Naive thymus-derived CD4-positive, alpha-beta T cell (primary cell): ENCODE measurements at places on chromosomes 16 and 17.

DNA sequence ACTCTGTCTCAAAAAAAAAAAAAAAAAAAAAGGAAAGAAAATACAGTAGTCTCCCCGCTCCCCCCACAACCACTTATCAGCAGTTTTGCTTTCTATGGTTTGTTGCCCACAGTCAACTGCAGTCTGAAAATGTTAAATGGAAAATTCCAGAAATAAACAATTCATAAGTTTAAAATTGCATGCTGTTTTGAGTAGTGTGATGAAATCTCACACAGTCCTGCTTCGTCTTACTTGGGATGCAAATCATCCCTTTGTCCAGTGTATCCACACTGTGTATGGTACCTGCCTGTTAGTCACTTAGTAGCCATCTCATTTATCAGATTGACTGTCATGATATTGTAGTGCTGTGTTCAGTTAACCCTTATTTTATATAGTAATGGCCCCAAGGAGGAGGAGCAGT is 41.5 kb downstream of the NF1 start:
- no peak for DNase-seq

DNA sequence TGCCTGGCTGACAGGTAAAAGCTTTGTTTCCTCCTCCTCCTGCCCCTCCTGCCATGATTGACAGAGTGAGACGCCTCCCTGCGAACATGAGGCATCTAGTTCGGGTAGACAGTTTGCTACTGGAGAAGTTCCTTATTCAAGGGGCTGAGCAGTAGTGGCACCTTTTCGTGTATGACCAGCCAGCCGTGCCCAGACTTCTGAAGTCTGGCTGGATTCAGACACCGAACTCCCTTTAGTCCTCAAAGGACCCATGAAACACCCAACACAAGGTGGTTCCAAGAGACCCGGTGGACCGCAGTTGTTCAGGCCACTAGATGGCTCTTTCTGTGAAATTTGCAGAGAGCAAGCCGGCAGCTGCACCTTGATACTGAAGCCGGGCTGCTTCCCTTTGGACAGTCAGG is 192.8 kb downstream of the XYLT1 start:
- DNase-seq = no peak

DNA sequence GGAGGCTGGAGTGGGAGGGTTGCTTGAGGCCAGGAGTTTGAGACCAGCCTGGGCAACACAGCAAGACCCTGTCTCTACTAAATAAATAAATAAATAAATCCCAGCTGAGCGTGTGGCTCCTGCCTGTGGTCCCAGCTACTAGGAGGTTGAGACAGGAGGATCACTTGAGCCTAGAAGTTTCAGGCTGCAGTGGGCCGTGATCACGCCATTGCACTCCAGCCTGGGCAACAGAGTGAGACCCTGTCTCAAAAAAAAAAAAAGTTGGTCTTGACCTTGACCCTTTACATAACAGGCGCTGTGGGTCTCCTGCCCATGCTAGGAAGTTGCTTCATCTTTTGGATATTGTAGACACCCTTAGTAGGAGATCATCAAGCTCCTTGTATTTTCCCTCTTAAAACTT is 11.4 kb downstream of the ACSF2 start:
- no peak for DNase-seq

GRCh38 chr16:66609139-66609510 is 4.6 kb downstream of the CMTM3 start:
- DNase-seq = no peak

GRCh38 chr17:44801880-44802279 is 28.2 kb downstream of the GJC1 start:
- no peak for DNase-seq

- no peak for DNase-seq
Observed at GRCh38 chr16:4322121-4323052, 6.5 kb downstream of the GLIS2 start.

DNA sequence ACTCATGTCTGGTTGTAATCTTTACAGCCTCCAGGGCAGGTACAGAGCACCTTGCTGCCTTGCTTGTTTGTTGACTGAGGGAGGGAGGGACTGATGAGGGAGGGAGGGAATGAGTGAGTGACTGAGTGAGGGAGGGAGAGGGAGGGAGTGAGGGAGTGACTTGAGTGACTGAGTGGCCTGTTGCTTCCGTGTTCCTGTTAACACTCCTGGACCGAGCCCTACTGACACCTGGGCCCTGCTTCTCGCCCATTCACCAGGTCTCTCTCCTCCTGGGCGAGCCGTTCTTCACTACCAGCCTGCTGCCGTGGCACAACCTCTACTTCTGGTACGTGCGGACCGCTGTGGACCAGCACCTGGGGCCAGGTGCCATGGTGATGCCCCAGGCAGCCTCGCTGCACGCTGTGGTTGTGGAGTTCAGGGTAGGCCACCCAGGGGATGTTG is 41.2 kb downstream of the PRMT7 start:
- no peak for DNase-seq

DNA sequence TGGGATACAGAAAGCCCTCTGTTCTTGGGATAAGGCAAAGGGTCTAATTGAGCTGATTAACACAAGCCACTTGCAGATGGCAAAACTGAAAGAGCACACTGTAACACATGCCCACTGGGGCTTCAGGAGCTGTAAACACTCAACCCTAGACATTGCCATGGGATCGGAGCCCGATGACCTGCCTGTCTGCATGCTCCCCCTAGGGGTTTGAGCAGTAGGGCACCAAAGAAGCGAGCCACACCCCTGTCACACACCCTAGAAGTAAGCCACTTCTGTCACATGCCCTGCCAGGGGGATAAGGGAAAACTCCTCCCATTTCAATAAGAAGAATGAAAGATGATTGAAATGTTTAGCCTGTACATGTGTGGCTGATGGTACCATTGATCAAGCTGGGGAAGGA is 81.3 kb upstream of the IRX6 start:
- no peak for DNase-seq

DNA sequence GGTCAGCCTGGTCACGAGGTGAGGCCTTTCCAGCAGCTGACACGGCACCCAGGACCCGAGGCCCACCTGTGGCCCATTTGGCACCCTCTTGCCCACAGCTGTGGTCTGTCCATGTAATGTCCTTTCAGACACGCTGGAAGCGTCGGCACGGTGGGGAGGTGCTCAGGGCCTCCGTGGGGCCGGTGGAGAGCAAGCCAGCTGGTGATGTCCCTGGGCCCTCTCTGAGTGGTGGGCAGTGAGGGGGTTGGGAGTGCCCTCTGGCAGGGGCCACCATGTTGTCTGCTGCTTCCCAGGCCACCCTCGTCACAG is 97.3 kb upstream of the ZNF469 start:
- DNase-seq = no peak

DNA sequence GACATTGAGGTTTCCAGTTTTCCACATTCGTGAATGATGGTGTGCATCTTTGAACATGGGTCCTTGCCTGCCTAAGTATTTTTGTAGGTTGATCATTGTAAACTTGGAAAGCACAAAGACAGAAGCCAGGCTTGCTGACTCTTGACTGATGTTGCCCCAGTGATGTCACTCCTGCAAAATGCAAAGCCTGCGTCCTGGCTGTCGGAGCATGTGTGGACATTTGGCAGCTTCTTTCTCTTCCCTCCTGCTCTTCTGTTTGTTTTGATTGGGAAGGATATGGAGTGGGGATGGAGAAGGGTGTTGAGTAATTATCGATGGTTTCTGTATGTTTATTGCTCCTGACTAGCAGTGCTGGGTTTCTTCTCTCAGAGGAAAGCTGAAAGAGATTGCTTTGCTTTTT is 3.2 kb downstream of the NDE1 start:
- no peak for DNase-seq

- no peak for DNase-seq
Observed at GRCh38 chr17:69704935-69705334, 290.4 kb downstream of the MAP2K6 start.

- DNase-seq = no peak
Observed at GRCh38 chr16:48326915-48327314, 58.3 kb downstream of the SIAH1 start.

DNA sequence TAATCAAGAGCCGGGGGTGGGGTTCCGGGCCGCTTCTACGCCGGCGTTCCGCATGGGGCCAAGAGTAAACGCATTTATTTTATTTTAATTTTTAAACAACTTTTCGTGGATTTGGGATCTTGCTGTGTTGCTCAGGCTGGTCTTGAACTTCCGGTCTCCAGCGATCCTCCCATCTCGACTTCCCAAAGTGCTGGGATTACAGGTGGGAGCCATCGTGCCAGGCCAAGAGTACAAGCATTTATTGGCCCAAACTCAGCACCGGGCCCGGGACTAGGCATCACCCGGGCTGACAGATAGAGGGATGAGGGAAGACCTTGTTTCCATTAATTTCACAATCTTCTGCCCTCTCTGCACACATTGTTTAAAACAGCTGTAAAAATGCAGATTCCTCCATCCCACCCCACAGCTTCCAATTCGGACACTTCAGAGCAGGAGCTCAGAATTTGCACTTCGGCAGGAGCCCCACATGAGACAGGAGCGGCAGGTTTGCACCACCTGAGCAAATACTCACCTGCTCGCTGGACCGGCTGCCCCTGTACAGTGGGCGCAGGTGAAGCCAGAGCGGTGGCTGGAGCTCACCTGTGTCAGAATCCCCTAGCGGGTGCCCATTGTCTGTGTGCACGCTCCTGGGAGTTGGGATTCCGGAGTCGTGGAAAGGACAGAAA is 663 bp upstream of the GINS2 start:
- DNase-seq = no peak

GRCh38 chr16:67278773-67279295 is 498 bp upstream of the PLEKHG4 start:
- DNase-seq = peak; percentile 51

DNA sequence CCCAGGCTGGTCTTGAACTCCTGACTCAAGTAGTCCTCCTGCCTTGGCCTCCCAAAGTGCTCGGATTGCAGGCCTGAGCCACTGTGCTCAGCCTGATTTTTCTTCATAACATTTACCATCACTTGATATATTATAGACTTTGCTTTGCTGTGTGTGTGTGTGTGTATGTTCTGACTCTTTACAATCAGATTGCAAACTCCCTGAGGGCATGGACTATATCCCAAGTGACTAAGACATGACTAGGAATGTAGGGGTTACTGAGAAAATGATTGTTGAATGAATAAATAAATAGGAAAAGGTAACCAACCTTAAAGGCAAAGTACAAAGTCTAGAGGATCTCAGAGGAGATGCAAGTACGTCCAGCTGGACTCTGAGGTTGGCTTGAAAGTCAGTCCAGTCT is 9.6 kb upstream of the OR2C1 start:
- DNase-seq = no peak

DNA sequence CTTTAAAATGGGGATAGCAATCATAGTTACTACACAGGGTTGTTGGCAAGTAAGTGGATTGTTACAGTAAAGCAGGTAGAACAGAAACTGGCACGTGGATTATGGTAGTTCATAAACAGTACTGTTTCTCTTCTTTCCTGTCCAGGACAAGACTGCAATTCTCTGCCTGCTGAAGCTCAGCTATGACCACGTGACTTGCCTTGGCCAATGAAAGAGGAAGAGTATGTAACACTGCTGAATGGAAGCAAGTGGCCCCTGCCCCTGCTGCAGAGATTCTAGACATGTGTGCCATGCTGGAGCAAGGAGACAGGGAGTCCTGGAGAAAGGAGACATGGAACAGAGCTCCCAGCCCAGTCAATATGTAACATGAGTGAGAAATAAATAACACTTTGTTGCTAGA is 66.6 kb upstream of the TOX3 start:
- no peak for DNase-seq

DNA sequence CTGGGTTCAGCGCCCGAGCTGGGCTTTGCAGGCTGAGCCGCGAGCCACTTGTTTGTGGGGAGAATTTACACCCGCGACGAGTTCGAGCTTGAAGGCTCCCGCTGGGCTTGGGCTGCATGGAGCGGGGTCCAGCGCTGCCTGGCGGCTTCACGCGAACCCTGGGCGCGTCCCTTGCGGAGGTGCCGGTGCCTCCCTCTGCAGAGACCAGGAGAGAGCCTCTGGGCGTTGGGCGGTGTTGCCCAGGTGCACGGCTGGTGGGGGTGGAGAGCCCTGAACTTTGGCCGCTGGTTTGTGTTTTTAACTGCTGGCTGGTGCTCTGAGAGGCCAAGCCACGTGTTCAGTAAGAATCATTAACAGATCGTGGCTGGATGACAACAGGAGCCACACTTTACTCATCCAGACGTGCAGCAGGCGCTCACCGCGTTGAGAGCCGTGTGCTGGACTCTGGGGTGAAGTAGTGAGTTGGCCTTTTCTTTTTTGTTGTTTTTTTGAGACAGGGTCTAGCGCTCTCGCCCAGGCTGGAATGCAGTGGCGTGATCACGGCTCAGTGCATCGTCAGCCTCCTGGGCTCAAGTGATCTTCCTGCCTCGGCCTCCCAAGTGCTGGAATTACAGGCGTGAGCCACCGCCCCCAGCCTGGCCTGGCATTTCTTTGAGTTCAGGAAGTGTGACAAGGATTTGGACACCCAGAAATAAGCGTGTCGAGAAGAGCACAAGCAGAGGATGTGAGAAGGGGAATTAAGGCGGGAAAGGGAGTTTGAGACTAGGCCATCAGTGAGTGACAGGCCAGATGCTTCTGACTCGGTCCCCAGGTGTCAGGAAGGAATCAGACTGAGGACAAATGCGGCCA is 827 bp downstream of the CDK10 start:
- no peak for DNase-seq

GRCh38 chr17:57441270-57441600 is 184.9 kb downstream of the MSI2 start:
- DNase-seq = no peak

- DNase-seq = no peak
Observed at GRCh38 chr17:74043976-74044375, 159.5 kb upstream of the RPL38 start.

- no peak for DNase-seq
Observed at GRCh38 chr16:3961449-3961849, 80.9 kb upstream of the CREBBP start.

GRCh38 chr16:69563605-69564580 is 1.9 kb upstream of the NFAT5 start:
- peak; percentile 54 for DNase-seq

- no peak for DNase-seq
Observed at GRCh38 chr17:6098823-6099180, 28.6 kb downstream of the WSCD1 start.

DNA sequence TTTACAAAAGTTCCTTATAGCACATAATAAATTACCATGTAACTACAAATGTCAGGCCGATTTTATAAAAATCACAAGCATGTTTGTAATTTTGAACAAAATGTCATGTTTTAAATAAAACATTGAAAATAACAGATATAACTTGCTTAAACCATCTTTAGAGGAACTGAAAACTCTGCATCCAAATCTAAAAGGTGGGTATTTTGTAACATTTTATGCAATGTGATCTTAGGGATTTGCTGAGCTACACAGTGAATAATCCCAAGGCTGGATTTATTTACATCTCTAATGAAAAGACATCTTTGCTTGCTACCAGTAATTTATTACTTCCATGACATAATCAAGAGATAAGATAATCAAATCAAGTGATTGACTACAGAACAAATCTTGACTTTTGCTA is 47.5 kb downstream of the N4BP1 start:
- DNase-seq = no peak

- DNase-seq = no peak
Observed at GRCh38 chr17:7654832-7655540, 4.3 kb downstream of the ATP1B2 start.

DNA sequence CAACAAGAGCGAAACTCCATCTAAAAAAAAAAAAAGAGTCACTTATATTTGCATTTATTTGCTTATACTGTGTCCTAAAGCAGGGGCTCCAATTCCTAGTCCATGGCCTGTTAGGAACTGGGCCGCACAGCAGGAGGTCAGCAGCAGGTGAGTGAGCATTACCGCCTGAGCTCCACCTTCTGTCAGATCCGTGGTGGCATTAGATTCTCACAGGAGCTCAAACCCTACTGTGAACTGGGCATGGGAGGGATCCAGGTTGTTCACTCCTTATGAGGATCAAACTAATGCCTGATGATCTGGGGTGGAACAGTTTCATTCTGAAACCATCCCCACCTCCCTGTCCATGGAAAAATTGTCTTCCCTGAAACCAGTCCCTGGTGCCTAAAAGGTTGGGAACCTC is 24.9 kb downstream of the ITGB3 start:
- DNase-seq = no peak

GRCh38 chr16:58960484-58960883 is 226.4 kb upstream of the GOT2 start:
- DNase-seq = no peak
